ENCODE measurements at places on chromosomes 2 and 18.
A peak's percentile ranks its signal among the peaks of the same experiment; 100 is the strongest.

DNA sequence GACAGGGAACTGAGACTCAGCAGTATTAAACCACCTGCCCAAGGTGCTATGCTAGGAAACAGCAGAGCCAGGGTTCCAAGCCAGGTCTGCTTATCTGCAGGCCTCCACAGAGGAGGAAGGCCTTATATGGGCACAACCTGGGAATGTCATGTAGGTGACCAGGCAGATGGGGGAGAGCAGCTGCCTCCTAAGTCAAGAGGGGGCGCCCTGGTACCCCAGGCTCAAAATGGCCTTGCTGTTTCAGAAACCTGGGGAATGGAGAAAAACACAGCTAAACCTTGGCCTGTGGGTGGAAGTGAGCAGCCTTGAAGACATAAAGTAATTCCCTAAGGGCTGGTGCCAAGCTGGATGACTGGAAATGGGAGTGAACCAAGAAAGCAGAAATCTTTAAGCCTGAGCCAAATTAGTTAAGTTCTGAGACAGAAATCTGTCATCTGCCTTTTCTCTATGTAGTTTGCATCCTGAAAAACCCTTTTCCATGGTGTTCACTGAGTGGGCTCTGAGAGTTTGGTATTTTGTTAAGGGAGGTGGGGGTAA, 79.1 kb downstream of the MAPK4 start:
- DNase-seq = peak; percentile 79

DNA sequence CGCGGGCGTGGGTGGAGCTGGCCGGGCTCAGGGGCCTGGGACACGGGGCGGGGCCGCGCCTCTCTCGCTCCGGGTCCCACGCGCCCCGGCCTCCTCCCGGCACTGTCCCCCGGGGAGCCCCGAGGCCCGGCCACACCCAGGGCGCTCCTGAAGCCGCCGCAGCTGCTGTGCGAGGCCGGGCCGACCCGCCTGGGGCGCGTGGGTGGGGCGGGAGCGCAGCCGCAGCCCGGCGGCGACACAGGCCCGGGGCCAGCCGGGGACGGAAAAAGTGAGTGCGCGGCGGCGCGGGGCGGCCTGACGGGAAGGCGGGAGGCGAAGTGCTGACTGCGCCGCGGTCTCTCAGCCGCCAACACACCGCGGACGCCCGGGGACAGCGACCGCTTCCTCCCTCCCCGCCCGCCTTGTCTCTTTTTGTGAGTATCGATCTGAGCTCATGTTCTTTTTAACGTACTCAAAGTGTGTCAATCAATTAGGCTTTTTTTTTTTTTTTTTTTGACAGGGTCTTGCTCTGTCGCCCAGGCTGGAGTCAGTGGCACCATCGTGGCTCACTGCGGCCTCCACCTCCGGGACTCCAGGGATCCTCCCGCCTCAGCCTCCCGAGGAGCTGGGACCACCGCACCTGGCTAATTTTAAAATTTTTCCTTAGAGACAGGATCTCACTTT, 14.5 kb downstream of the PDCD1 start:
- DNase-seq = peak; percentile 50

- DNase-seq = no peak
Observed at GRCh38 chr18:77160515-77160914, 27.9 kb upstream of the MBP start.

DNA sequence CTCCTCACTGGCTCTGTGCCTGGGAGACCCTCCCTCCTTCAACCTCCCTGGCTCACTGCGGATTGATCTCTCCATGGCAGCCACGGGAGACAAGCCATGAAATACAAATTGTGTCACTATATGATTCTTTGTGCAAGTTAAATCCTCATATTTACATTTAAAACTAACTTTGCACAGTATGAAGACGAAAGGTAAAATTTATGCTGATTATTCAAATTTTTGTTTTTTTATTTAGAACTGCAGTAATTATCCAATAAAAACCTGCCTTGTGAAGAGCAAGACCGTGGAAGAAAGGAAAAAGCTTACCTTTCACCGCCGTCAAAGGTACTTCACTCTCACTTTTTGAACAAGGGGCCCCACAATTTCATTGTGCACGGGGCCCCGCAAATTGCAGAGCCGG, 436.9 kb downstream of the EIPR1 start:
- DNase-seq = no peak

GRCh38 chr18:57981308-57982028, 62.6 kb upstream of the NEDD4L start:
- peak; percentile 38 for DNase-seq

GRCh38 chr2:57185568-57185967, 861.0 kb upstream of the VRK2 start:
- DNase-seq = no peak

DNA sequence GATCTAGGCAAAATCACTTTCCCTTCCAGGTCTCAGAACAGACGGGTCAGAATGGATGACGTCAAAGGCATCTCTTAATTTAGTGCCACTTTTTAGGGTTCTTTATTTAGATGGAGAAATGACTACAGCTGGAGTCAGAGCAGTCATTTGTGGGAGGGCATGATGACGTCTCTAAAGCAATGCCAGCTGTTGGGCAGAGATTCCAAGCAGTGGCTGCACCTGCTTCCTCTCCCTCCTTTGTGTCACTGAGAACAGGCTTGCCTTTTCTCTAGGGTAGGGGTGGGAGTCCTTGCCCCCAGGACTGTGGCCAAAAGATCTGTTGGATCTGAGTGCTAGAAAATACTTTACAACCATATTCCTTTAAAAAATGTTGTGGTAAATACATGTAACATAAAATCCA, 28.7 kb upstream of the SKOR2 start:
- DNase-seq = no peak

- DNase-seq = no peak
Observed at GRCh38 chr18:73973972-73974371, 173.7 kb downstream of the FBXO15 start.

DNA sequence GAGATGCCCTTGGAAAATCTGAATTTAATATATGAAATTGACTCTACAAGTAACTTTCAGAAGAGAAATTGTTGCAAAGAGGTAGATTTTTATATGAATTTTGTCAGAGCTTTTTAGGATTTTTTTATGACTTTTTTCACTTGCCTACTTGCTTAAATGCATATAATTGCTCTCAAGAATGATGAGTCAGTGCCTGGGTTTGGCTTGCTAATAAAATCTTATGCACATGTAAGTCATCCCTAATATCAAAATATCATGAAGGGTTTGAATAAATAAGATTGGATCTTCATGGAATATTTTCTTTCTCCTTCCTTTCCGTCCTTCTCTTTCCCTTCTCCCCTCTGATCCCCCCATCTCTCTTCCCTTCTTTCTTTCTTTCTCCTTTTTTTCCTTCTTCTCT, 354.1 kb downstream of the TXNL1 start:
- no peak for DNase-seq

- no peak for DNase-seq
Observed at GRCh38 chr2:241612156-241613016, 24.6 kb downstream of the THAP4 start.

DNA sequence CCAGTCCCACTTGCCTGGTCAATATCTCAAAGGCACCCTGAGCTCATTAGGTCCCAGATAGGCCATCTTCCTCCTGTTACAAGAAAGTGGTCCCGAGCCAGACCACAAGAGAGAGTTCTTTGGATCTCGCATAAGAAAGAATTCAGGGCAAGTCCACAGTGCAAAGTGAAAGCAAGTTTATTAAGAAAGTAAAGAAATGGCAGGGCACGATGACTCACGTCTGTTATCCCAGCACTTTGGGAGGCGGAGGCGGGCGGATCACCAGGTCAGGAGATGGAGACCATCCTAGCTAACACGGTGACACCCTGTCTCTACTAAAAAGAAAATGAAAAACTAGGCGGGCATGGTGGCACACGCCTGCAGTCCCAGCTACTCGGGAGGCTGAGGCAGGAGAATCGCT, 10.8 kb upstream of the SMAD7 start:
- DNase-seq = no peak

GRCh38 chr2:36456227-36457175, 100.9 kb downstream of the CRIM1 start:
- no peak for DNase-seq

DNA sequence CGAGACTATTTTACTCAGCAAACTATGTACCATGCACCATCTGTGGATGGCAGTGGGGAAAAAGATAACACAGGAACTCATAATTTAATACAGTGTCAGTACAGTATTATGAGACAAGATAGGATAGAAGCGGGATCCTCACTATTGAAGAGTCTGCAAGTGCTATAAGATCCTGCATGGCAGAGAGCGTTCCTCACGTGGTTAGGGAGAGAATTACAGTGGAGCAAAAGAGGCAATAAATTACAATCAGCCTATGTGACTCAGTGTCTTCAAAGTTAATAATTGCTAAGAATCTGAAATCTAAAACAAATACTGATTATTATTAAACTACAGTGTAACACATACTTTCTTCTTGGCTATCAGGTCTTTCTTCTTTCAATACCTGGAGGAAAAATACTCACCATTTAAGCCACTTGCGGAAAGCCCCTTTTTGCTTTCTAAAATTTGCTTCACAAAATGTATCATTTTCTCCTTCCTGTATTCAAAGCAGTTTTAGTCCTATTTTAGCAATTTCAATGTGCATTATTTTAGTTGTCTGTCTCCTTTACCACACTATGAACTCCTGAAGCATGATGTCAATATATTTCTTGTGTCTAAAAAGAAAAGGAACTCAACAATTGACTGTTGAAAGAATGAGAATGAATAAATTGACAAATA, 342.9 kb downstream of the SPAG16 start:
- DNase-seq = no peak

DNA sequence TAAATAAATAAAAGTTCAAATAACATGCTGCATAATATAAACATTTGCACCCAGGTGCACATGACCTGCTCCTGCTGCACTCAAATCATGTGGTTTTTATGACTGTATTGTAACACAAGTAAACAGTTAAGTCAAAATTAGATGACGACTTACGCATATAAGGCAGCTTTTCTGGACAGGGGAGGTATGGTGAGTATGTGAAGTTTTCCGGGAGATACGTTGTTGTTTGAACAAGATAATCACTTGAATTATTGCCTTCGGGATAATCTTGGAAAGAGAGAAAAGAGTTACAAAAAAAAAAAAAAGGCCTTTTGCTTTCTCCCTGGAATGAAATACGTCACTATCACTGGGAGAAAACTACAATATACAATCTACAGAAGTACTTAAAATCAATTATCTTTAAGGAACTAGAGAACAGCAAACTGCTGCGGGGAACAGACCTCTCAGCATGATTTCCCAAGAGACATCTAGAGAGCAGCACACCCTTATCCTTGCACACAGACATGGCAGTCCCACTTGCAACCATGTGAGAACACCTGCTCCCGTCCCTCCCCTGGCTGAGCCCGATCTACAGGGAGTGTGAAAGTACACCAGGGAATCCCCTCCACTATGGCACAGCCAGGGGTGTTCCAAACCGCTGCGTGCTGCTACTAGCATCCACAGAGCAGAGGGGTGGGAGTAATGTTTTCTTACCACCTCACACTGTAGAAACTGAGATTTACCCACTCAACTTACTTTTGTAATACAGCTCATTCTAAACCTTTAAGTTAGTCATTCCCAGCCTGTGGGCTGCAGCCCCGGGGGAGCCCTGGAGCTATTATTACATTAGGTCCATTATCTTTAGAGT, 26.3 kb downstream of the B4GALT6 start:
- peak; percentile 76 for DNase-seq

- DNase-seq = no peak
Observed at GRCh38 chr2:12232876-12233275, 483.9 kb upstream of the TRIB2 start.

DNA sequence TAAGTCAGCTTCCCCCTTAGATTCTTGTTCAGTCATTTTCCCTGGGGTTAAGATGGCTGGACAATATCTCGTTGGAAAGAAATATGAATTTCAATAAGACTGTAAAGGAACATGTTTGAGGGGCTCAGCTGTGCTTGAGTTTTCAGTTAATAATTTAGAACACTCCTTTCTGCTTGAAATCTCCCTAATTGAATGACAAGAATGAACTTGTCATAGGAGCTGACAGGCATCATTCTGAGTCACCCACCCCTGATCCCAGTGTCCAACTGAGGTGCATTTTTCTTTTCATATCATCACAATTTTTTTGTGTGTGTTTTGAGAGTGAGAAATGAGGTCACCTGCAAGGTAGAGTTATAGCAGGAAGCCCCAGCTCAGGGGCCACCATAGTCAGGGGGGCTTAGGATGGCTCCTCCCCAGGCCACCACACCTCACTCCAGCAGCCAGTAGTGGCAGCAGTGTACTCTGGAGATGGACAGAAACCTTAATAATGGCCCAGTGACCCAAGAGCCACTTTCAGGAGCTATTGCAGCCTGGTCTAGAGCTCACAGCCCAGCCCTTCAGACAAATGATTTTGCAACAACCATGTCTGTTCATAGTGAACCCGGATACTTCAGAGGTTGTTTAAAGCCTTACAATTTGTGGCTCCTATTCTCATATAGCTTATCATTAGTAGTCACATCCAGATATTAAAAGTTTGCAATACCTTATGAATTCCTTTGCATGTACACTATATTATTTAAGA, 174.5 kb downstream of the MAIP1 start:
- no peak for DNase-seq

Measured in NCI-H146 (cell line).